ENCODE measurements at places on chromosomes 2 and 18.

DNA sequence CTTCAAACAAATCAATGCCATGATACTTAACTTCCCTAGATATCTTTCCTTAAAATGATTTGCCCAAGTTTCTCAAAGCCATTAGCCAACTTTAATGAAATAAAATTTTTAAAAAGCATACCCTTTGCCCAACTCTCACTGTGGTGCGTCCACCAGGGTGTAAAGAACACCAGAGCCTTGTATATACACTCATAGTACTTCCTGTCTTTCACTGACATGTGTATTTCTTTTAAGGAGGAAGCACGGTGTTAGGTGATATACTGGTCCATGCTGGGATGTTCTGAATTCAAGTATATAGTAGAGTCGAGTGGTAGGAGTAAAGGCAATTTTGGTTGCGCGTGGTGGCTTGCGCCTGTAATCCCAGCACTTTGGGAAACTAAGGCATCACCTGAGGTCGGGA lies 22.7 kb downstream of the AAK1 start:
- DNase-seq: no peak

GRCh38 chr2:31138037-31138962 lies at the start of gene GALNT14:
Gene GALNT14, minus strand, starts transcription at chr2:31138440. Its CDS starts 354 bp downstream, at chr2:31138086.
- DNase-seq: no peak

DNA sequence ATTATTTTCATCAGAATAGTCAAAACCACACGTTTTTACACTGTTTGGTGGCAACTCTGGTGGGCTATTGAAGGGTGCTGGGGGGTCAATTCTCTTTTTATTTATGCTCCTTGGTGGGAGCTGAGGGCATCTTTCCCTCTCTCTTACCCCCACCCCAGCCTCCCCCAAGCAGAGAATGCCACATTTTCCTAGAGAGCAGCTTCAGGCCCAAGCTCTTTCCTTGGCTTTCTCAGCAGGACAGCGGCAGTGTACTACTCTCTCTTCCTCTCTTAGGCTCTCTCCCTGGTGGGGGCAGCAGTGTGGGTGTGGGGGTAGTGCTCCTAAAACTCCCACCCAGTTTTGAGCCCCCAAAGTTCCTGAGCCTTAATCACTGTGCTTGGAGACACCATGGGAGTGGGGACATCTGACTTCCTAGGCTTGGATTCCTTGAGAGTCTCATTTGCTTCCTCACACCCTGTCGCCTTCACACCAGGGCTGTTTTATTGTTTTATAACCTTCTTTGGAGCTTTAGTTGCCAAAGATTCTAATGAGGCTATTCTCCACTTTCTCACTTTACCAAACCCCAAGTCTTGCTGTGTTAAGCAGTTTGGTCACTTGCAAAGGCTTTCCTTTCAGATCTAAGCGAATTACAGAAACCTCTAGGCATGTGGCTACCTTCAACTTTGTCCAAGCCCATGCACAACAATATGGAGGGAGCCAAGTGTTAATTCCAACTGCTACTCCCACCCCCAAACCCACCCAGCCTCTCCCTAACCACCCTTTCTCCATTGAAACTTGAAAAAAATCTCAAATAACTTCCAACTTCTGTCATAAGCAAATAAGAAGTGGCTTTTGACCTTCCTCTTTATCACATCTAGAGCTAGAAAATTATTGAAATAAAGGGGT lies 6.0 kb upstream of the HOXD4 start:
- DNase-seq: no peak

- no peak for DNase-seq
These were observed 191.0 kb upstream of the FN1 start for GRCh38 chr2:215626812-215627281.

GRCh38 chr2:47494267-47495130 lies 91.5 kb downstream of the MSH2 start:
- no peak for DNase-seq
